Tibial nerve (tissue), 4 donors: ENCODE measurements at places on chromosomes 11 and 22. TPM values are rescaled to one million over a fixed set of nuclear protein-coding genes. Genes with fewer than 3 reads are reported as not detected.

Gene TKFC
- total RNA-seq, result 30.8 TPM

Gene OR5T2
- total RNA-seq, result not detected

GRCh38 chr11:3149852-3150188, 15.3 kb downstream of the OSBPL5 start:
- no peak overlapping the region for H3K4me3 ChIP-seq
- no peak for DNase-seq

- no peak for DNase-seq
- H3K27me3 ChIP-seq, result no peaks in the 10 kb centered on the region
- H3K4me3 ChIP-seq, result no peak overlapping the region
These were observed 223.2 kb downstream of the BLID start for GRCh38 chr11:121892863-121893262.

GRCh38 chr11:71096751-71097388, 155.5 kb downstream of the SHANK2 start:
- no peaks in the 10 kb centered on the region for H3K36me3 ChIP-seq
- no peak overlapping the region for H3K4me3 ChIP-seq
- H3K27ac ChIP-seq, result no peak overlapping the region
- no peaks in the 10 kb centered on the region for H3K27me3 ChIP-seq
- no peaks in the 10 kb centered on the region for H3K4me1 ChIP-seq

- no peak within 1 kb of the TSS for H3K4me3 ChIP-seq
- H3K4me1 ChIP-seq, result no peaks in the 10 kb centered on the region
- DNase-seq, result peak; percentile 23
- no peaks in the 10 kb centered on the region for H3K27me3 ChIP-seq
- H3K36me3 ChIP-seq, result no peaks in the 10 kb centered on the region
These were observed at the start of gene ZP1 for GRCh38 chr11:60866911-60867870. TSS of gene ZP1 (plus strand) at chr11:60867542. CDS start at chr11:60867562, 20 bp downstream.

DNA sequence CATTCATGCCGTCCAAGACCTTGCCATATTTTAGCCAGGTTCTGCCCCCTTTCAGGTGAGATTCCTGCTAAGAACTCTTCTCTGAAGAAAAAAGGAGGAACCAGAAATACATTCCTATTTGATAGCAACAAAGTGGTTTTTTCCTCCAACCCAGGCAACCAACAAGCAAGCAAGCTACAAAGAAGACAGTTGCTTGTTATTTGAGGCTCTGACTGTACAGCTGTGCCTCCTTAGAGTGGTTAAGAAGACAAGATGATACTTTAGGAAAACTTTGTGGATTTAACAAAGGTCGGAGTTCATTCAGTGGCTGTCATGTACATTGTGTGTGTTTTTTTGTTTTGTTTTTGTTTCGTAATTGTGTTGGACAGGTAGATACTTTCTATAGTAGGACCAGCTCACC, 21.7 kb downstream of the TEAD1 start:
- H3K4me3 ChIP-seq, result no peak overlapping the region
- H3K27me3 ChIP-seq, result no peaks in the 10 kb centered on the region
- H3K36me3 ChIP-seq, result no peaks in the 10 kb centered on the region
- no peak for DNase-seq

DNA sequence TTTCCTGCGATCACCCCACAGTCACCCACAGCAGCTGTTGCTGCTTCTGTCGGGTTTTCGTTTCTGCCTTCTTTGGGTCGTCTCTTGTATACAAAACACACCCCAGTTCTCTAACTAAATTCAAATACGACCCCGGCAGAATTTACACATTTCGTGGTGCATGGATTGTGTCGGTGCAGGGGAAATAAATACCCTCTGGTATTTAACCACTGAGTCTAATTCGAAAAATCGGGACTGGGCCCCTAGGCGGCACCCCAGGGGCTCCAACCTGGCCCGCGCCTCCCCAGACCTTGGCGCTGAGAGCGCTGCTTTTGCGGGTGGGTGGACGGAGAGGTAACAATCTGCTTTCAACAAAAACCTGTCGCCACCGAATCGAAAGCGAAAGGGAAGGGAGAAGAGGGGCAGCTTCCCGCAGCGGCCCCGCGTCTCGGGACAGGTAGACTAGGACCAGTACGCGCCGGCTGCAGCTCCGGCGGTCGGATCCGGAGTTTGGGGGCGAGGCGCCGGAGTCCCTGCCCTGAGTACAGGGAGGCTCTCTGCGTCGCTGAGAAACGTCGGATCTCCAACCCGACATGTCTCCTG, 4.4 kb downstream of the ALX4 start:
- peaks cover 54% of the 10 kb centered on the region for H3K4me1 ChIP-seq
- H3K4me3 ChIP-seq, result peak overlapping the region; percentile 13
- no peak for DNase-seq
- H3K27ac ChIP-seq, result no peak overlapping the region
- H3K36me3 ChIP-seq, result no peaks in the 10 kb centered on the region

- DNase-seq, result no peak
- no peaks in the 10 kb centered on the region for H3K36me3 ChIP-seq
- H3K4me1 ChIP-seq, result no peaks in the 10 kb centered on the region
- H3K27me3 ChIP-seq, result no peaks in the 10 kb centered on the region
These were observed 386.2 kb downstream of the TENM4 start for GRCh38 chr11:79054636-79055035.

DNA sequence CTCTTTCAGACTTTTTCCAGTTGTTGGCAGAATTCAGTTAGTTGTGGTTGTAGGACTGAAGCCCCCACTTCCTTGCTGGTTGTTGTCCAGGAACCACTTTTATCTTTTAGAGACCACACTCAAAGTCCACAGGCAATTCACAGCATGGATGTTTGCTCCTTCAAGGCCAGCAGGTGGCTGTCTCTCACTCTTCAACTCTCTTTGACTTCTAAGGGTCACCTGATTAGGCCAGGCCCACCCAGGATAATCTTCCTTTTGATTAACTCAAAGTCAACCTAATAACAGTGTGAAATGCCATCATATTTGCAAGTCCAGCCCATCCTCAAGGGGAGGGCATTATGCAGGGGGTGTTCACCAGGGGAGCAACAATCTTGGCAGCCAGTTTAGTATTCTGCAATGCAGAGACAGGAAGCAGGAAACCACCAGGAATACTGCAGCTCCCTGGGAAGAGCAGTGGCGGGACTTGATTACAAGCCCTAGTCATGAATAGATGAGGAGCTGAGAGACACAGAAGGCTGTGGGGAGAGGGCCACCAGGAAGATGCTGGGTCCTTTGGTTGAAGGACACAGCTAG, 52.4 kb downstream of the LRRC74B start:
- no peak overlapping the region for H3K4me3 ChIP-seq
- no peaks in the 10 kb centered on the region for H3K36me3 ChIP-seq
- H3K4me1 ChIP-seq, result peaks cover 4% of the 10 kb centered on the region
- no peak overlapping the region for H3K27ac ChIP-seq
- H3K27me3 ChIP-seq, result no peaks in the 10 kb centered on the region
- DNase-seq, result no peak
